ENCODE measurements at places on chromosomes 11 and 22.

GRCh38 chr11:34204396-34205279 lies 99.2 kb downstream of the NAT10 start:
- DNase-seq, result peak; percentile 49

- no peak for DNase-seq
These were observed 67.0 kb downstream of the OR5AK2 start for GRCh38 chr11:57055744-57056143.

GRCh38 chr11:128105511-128105910 lies 481.8 kb downstream of the ETS1 start:
- DNase-seq, result no peak

DNA sequence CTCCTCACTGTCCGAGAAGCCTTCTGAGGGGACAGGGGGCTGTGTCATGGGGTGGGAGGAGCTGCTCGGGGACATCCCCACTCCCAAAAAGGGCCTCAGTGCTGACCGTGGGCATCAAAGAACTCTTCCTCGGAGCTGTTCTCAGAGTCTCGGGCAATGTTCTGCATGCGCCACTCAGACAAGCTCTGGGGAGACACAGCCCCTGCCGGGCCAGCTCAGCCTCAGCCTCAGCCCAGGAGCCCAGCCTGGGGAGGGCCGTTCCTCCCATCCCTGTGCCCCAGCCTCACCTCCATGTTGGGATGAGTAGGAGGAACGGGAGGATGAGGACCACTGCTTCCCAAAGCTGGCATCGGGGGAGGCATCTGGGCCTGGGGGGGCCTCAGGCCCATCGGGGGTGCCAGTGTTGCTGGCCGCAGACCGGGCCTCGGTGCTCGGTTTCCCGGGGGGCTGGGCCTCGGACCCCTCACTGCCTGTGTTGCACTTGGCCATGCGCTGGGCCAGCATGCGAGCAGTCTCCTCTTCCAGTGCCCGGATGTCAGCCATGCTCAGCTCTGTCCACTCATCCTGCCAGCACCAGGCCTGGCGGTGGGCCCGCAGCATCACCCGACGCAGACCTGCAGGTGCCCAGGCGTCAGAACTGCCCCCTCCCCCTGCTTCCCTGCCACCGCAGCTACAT lies 5.2 kb downstream of the PITPNM1 start:
- DNase-seq, result no peak

DNA sequence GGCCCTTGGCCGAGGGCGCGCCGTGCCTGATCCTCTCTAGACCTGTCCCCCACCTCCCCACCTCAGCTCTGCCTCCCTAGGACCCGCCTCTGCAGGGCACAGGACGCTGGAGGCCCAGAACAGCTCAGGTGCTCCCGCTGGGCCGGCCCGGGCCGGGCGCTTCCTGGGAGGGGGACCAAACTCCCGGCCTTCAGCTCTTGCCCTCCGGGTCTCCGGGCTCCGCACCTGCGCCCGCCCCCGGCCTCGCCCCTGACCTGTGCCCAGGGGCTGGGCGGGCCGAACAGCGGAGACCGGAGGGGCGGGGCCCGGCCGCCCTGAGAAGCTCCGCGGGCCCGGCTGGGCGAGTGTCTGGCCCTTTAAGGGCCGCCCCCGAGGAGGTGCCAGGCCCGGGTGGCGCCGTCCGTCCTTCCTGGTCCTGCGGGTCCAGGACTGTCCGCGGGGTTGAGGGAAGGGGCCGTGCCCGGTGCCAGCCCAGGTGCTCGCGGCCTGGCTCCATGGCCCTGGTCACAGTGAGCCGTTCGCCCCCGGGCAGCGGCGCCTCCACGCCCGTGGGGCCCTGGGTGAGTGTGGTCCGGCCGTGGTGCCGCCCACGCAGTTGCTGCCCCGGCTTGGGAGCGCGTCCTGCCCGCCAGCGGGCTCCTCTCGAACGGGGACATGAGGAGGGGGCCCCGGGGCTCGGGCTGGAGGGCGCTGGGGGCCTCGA lies at the start of gene SSH3:
SSH3 (plus strand) TSS at position 399 of the 703 bp plus-strand sequence; CDS start at position 495, 96 bp downstream.
- DNase-seq, result peak; percentile 54

- peak; percentile 6 for DNase-seq
These were observed 774 bp upstream of the E2F8 start for GRCh38 chr11:19241260-19242178.

DNA sequence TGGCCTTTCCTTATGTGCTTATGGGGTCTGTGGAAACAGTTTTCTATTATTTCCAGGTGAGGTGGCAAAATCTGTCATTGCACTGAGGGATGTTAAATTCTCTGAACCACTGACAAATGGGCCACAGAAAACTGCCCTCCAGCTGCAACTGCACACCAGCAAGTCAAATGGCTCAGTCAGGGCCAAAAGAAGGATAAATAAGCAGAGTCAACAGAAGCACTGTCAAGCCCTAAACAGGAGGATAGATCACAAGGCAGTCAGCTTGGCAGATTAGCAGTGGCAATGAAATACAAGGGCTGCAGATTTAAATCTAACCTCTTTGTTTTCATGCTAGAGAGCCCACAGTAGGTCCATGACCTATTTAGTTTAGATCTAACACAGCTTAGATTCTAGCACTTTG lies 435.6 kb downstream of the ETS1 start:
- DNase-seq, result no peak

GRCh38 chr11:11935536-11935935 lies 72.9 kb downstream of the DKK3 start:
- no peak for DNase-seq

DNA sequence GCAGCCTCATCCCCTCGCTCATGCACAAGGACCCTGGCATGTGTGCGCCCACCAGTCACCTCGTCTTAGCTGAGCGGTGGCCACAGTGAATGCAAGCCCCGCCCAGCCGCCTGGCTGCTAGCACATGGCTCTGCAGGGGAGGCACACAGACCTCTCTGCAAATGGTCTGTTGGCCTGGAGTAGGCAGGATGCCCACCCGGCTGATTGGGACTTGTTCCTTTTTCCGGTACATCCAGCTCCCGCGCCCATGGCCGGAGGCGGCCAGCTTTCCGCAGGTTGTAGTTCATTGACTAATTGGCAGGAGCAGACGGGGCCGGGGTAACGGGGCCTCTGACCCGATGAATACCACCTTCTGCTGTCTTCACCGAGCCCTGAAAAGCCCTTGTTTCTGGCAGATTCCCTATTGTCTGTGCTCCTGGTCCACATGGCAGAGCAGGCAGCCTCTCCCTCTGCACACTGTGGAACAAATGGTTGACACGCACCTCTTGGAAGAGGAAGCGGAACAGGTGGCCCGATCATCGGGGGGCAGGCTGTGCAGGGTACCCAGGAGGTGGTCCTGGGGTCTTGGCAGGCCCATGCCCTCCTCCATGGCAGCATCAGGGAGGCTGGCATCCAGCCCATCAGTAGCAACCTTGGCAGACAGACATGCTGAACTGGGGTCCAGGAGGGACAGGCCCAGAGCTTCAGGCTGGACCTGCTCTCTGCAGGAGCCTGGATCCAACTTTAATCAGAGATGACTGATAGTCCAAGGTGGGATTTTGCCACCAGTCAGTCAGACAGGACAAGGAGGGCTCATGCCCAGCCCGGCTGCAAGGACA lies 1512.0 kb downstream of the BRD1 start:
- no peak for DNase-seq

DNA sequence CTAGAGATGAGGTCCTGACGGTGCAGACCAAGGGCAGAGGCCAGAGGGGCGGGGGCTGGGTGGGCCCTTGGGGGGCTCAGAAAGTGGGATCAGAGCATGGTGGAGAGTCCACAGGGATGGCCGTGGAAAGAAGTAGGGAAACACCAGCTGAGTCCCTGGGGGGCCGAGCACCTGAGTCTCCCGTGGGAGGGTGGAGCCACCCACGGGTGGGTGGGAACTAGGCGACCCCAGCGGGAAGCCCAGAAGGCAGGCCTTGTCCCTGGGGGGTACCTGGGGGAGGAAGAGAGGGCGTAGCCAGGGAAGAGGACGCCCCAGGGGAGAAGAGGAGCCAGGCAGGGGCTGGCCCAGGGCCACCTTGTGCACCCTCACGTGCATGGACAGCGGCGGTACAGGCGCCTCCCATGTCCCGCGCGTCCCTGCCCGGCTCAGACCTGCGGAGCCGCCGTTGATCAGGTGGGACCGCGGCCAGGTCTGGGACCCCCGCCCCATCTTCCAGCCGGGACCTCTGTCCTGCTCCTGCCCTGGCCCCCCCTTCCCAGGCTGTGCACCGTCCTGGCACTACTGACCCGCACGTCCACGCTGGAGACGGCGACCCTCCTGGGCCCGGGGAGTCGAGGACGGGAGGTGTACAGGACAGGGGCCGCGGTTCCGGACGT lies 10.2 kb downstream of the CRELD2 start:
- no peak for DNase-seq

DNA sequence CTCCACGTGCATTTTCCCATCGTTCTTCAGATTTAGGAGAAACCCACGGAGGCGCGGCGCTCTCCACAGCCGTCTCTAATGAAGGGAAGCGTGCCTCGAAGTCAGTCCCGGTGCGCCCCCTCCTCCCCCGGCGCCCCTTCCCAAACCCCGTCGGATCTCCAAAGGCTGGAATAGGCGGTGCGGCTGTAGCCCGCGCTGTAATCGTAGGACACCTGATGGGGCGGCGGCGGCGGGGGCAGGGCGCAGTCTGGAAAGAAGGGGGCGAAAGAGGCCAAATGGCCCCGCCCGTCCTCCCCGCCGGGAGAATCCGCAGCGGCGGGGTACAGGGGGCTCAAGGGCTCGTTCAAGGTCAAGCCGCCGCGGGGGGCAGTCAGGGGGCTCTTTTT lies 1.3 kb downstream of the FAM181B start:
- DNase-seq, result no peak
